ENCODE measurements at places on chromosomes 5 and 9. TPM values are rescaled to one million over a fixed set of nuclear protein-coding genes. Genes with fewer than 3 reads are reported as not detected.

- no peak overlapping the region for H3K4me3 ChIP-seq
- no peak for DNase-seq
- no peaks in the 10 kb centered on the region for H3K36me3 ChIP-seq
- H3K27ac ChIP-seq: no peak overlapping the region
- no peaks in the 10 kb centered on the region for H3K27me3 ChIP-seq
Observed at GRCh38 chr5:107303171-107303968, 367.4 kb downstream of the EFNA5 start.

GRCh38 chr5:143759396-143760130, 52.4 kb upstream of the HMHB1 start:
- no peak for DNase-seq
- peaks cover 3% of the 10 kb centered on the region for H3K36me3 ChIP-seq

DNA sequence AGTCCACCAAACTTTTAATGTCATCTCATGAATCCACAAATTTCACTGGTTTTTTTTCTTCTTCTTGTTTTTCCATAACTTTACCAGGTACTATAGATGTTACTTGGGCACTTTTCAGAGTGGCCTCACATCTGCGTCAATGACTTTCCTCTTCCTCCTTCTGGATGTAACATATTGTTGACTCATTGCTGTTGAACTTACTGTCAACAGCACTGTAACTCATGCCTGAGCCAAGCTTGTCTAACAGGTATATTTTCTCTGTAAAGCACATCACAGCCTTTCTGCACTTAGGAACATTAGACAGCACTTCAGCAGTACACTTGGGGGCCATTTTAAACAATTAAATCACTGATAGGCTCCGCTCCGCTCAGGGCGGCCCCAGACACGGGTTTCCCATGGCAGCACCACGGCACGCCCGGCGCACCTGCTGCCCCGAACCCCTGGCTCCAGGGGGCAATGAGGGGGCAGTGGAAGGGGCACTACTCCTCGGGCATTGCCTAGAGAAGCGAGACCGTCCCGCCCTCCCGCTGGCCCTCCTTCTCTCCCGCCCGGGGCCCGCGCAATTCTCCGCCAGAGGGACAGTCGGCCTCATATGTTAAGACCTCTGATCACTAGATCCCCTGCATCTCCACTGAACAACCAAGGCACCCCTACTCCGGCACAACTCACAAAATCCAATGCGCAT, 41.9 kb upstream of the SPATA31C2 start:
- no peak for DNase-seq
- no peaks in the 10 kb centered on the region for H3K36me3 ChIP-seq
- no peak overlapping the region for H3K4me3 ChIP-seq
- peaks cover 43% of the 10 kb centered on the region for H3K27me3 ChIP-seq

MEIKIN gene
- 2.2 TPM for total RNA-seq

MSX2 gene
- total RNA-seq: not detected

C9orf153 gene
- not detected for total RNA-seq

DNA sequence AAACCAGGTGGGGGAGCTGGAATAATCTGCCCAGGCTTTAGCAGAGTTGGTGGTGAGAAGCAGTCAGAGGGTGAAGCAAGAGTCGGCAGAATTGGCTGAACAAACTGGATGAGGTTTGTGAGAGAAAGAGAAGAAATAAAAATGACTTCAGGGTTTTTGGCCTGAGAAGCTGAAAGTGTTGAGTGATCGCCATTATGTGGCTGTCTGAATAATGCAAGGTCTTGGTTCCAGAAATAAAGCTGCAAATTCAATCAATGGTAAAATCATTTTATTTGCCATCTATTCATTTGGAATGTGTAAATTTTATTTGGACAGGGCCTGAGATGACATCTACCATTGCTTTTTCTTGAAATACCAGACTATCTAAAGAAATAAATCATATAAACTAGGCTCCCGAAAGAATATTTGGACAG, 50.4 kb upstream of the DAB2 start:
- H3K4me3 ChIP-seq: no peak overlapping the region
- DNase-seq: no peak
- H3K36me3 ChIP-seq: no peaks in the 10 kb centered on the region

- H3K4me1 ChIP-seq: peaks cover 21% of the 10 kb centered on the region
- no peak overlapping the region for H3K27ac ChIP-seq
- no peak for DNase-seq
- H3K4me3 ChIP-seq: no peak overlapping the region
Observed at GRCh38 chr9:135355521-135356011, 124.0 kb upstream of the PPP1R26 start.

ANKRD31 gene
- total RNA-seq: 0.18 TPM

SLIT3 gene
- not detected for total RNA-seq

SV2C gene
- 0.28 TPM for total RNA-seq

DNA sequence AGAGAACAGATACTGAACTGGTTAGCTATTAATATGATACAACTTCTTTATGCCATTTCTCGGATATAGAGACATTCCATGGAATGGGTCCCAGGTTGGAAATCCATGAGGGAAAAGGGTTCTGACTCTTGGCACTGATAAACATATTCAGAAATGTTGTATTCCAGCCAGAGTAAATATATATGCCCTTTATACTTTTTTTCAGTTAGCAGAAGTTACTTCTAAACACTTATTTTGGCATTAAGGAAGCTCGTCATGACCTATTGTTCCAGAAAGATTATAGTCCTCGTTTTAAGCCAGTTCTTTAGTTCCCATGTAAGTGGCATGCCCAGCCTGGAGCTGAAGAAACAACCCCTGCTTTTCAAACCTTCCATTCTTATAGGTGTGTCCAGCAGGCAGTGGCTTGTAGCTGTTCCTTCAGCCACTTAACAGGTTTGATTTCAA, 181.6 kb downstream of the CD180 start:
- H3K4me1 ChIP-seq: peaks cover 38% of the 10 kb centered on the region
- no peak overlapping the region for H3K4me3 ChIP-seq
- H3K27ac ChIP-seq: no peak overlapping the region
- H3K36me3 ChIP-seq: peaks cover 13% of the 10 kb centered on the region

GRCh38 chr9:137488327-137488653, 29.2 kb upstream of the NSMF start:
- peaks cover 7% of the 10 kb centered on the region for H3K4me1 ChIP-seq
- H3K27me3 ChIP-seq: no peaks in the 10 kb centered on the region
- DNase-seq: no peak
- no peaks in the 10 kb centered on the region for H3K36me3 ChIP-seq

GRCh38 chr5:136399527-136399926, 34.2 kb upstream of the TRPC7 start:
- no peak for DNase-seq
- no peaks in the 10 kb centered on the region for H3K4me1 ChIP-seq
- H3K4me3 ChIP-seq: no peak overlapping the region
- H3K27me3 ChIP-seq: no peaks in the 10 kb centered on the region

DNA sequence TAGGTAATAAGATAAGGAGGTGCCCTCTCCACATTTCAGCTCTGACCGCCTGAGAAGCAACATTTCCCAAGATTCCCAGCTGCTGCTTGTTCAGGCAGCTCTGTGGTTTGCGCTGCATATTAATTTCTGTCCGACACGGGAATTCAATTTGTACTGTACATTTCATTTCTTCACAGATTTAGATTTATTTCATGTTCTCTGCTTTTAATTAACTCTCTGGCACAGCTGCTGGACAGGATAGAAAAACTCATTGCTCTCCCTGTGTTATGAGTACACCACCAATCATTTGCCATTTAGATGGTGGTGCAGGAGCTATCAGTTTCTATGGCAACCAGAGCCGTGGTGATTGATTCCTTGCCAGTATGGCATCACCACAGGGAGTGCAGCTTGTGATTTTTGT, 558.5 kb downstream of the DMRTA1 start:
- DNase-seq: no peak
- H3K27me3 ChIP-seq: no peaks in the 10 kb centered on the region
- H3K27ac ChIP-seq: no peak overlapping the region

DNA sequence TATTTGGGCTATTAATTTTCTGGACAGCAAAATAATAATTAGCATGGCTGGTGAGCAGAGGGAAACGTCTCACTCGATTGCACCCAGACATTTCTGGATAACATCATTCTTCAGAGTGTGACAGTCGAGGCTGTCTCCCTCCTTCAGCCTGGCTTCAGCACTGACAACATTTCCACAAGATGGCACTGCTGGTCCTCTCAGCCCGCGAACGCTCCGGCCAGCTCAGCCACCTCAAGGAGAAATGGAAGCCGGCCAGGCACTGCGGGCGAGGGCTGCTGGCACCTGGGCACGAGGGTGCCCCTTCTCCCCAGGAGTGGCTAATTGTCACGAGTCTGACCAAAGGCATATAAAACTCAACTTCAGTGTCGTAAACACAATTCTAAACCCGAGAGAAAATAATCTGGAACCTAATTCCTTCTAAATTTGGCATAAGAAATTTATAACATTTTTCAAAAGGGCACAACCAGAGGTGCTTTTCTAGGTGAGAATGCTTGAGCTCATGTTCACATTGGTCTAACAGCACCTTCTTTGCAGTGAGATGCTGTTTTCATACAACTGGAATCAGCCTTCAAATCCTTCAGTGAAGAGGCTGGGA, 65.9 kb downstream of the DAP start:
- peaks cover 6% of the 10 kb centered on the region for H3K4me1 ChIP-seq
- H3K4me3 ChIP-seq: no peak overlapping the region
- H3K36me3 ChIP-seq: peaks cover 3% of the 10 kb centered on the region

DNA sequence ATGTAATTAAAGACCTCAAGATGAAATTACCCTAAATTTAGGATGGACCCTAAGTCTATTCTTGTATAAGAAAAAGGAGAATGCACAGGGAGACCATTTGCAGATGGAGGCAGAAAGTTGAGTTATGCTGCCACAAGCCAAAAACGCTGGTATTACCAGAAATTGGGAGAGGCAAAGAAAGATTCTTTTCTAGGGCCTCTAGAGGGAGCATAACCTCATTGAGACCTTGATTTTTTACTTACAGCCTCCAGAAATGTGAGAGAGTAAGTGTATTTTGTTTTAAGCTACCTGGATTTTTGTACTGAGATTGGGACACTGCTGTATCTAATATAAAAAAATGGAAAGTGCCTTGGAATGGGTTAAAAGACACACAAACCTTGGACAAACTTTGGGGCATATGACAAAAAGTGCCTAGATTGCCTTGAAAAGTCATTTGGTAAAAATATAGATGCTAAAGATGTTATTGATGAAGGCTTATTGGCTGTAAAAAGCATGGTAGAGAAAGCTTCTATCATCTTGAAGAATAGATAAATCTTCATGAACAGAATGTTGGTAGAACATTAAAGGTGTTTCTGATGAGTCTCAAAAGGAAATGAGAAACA, 174.7 kb upstream of the PRDM9 start:
- H3K27ac ChIP-seq: no peak overlapping the region
- H3K4me3 ChIP-seq: no peak overlapping the region
- H3K36me3 ChIP-seq: no peaks in the 10 kb centered on the region
- no peaks in the 10 kb centered on the region for H3K27me3 ChIP-seq

POU5F2 gene
- 0.68 TPM for total RNA-seq

KCTD16 gene
- not detected for total RNA-seq

DNA sequence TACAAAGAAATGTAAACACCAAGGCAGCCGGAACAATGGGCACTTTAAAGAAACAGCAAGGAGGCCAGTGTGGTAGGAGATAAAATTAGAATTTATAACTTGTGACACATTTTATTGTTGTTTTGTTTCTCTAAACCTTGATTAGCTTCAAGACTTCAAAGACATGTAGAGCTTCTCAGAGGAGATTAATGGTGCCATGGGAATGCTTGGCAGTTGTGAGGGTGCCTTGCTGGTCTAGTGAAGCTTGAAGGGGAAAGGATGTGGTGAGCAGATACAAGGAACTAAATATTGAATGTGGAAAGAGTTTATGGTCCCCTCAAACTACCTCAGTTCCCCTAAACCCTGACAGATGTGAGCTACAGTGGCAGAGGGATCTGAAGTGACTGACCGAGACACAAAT, 322.4 kb upstream of the ADAMTS16 start:
- no peak overlapping the region for H3K27ac ChIP-seq
- H3K27me3 ChIP-seq: no peaks in the 10 kb centered on the region
- no peak overlapping the region for H3K4me3 ChIP-seq
- no peaks in the 10 kb centered on the region for H3K36me3 ChIP-seq
- H3K4me1 ChIP-seq: no peaks in the 10 kb centered on the region

GRCh38 chr9:11735391-11735790, 957.8 kb upstream of the TYRP1 start:
- DNase-seq: no peak

RANBP17 gene
- not detected for total RNA-seq

- no peaks in the 10 kb centered on the region for H3K36me3 ChIP-seq
- no peak overlapping the region for H3K27ac ChIP-seq
- no peaks in the 10 kb centered on the region for H3K27me3 ChIP-seq
- DNase-seq: no peak
- H3K4me3 ChIP-seq: no peak overlapping the region
Observed at GRCh38 chr5:133269691-133270090, 217.9 kb downstream of the HSPA4 start.

Measured in activated CD4-positive, alpha-beta memory T cell treated with anti-CD3 and anti-CD28 coated beads, Interleukin-2, amount 10 ng/mL, durations not matched to agents 7 days and 5 days (primary cell).